ENCODE measurements at places on chromosomes 7 and 10.

DNA sequence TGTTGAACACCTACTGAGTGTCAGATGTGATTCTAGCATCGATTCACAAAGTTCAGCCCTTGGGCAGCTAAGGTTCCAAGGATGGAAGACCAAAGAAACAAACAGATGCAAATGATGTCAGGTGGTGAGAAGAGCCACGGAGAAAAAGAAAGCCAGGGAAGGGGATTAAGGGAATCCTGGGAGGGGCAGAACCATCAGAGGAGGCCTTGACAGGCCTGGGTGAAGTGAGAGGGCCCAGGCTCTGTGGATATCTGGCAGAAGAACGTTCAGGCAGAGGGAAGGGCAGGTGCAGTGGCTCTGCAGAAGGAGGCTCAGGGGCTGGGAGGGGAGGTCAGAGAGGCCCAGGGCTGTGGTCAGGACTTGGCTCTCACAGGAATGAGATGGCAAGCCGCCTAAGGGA lies 90.4 kb downstream of the C10orf105 start:
- no peak for DNase-seq

DNA sequence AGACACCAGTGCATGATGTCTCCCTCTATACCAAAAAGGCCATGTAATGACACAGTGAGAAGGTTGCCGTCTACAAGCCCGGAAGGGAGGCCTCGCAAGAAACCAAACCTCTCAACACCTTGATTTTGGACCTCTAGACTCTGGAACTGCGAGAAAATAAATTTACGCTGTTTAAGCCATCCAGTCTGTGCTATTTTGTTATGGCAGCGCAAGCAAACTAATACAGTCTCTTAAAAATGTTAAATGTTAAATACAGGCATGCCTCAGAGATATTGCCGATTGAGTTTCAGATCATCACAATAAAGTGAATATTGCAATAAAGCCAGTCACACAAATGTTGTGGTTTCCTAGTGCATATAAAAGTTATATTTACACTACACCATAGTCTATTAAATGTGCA lies 5.0 kb upstream of the MINDY3 start:
- no peak for DNase-seq

DNA sequence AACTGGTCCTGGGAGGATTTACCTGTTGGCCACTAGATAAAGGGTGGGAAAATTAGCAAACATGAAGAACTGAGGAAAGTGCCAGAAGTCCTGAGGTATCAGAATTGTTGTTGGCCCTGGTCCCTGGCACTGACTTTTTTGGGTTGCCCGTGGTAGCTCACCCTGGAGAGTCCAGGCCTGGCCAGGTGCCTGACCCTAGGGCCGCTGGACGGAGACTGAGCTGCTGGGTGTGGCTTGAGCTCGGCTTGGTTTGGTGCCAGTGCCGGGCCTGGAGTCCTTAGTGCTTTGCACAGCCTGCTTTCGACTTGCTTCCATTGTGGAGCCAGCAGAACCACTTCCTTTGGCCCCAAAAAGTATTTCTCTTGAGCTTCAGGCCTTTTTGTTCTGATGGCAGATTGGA lies 12.9 kb downstream of the MDH2 start:
- DNase-seq = no peak

DNA sequence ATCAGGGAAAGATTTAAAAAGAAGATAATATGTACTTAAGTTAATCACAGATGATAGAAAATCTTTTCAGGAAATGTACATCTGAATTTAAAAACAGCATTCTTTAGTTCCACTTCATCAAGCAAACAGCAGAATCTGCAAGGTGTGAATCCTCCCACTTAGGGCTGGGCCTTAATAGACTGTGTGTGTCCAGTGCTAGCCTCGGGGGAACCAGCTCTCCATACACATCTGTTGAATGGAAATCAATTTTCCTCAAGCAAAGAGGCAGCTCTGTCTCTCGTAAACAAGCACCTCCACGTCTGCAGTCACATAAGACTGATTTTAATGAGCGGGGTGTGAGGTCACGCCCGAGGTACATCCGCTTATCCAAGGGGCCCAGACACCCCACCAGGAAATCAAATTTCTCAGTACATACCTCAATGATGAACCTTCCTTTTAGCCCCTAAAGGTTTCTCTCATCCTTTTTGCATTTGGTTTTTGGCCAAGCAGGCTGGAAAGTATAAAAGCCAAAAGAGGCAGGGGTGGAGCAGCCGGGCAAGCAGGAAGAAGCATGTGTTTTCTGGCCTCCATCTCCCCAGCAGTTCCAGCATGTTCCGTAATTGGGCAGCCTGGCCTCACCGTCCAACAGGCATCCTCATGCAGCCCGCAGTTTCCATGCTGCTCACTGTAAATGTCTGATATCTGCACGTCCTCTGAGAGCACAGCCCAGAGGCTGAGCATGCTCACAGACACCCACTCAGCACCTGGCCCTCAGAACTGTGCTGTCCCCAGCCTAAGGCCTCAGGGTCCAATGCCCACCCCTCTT lies 131.3 kb downstream of the GLI3 start:
- peak; percentile 58 for DNase-seq

- no peak for DNase-seq
Measured at GRCh38 chr10:124991835-124992234, 49.9 kb downstream of the ZRANB1 start.

DNA sequence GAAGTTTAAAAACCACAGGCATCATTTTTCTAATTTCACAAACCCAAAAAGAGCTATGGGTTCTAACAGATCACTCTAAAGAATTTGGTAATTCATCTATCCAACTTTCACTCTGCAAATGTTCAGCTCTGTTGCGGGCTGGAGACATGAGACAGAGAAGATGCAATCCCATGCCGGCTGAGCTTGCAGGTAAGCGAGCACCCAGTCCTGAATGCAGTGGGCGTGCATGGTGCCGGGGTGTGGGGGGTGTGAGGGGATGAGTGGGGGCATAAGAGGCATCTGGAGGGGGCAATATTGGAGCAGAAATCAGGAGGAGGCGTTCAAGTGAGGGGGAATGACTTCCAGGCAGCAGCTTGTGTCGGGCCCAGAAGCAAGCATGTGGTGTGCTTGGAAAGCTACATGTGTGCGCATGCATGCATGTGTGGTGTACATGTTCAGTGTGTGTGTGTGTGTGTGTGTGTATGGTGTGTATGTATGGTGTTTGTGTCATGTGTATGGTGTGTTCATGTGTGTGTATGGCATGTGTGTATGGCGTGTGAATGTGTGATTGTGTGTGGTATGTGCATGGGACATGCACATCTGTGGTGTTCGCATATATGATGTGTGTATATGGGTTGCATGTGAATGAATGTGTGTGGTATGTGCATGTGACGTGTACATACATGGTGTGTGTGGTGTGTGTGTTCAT lies 172.9 kb downstream of the PRKCQ start:
- no peak for DNase-seq

DNA sequence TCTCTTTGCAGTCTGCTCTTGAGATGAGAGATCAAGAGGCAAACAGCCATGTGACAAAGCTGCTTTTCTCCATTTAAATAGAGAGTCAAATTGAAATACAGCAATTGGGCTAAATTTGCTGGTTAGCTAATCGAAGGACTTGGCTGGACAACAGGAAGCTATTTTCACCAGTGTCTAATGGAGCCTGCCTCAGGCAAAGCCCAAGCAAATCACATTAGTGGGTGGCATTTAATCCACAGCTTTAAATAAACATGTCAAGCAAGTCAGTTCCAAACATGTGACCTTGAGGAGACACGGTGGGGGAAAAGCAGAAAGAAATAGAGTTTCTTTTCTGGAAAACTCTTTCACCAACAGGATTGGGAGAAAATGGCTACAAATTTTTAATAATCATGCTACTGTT lies 180.5 kb upstream of the AOAH start:
- no peak for DNase-seq

GRCh38 chr10:44513591-44513990 lies 128.7 kb upstream of the CXCL12 start:
- DNase-seq = no peak

GRCh38 chr10:103919648-103920025 lies 1.7 kb upstream of the STN1 start:
- DNase-seq = no peak

DNA sequence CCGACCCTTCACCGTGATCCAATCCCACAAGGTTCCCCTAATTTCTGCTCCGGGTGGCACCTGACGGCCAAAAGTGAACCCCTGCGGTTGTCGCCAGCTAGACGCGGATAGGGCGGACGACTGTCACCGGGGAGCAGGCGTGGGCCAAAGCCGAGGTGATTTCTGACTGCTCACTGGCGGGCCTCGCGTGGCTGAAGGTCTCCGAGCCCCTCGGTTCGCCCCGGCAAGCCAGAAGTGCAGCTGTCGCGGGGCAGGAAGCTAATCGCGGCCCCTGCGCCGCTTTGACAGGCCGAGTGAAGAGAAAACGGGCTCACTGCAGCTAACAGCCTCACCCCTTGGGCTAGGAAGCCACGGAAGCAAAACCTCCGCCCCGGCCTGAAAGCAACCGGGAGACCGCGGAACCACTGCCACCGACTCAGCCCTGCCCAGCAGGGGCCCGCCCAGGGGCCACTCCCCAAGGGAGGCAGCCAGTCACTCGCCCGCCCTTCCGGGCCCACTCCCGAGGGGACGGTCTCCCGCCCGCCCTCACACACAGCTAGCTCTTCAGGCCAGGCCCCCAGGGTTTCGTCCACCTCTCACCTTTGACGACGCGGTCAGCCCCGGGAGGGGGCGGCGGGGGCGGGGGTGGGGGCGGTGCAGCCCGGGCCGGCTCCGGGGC lies 469 bp downstream of the PPP3CB start:
- peak; percentile 89 for DNase-seq

DNA sequence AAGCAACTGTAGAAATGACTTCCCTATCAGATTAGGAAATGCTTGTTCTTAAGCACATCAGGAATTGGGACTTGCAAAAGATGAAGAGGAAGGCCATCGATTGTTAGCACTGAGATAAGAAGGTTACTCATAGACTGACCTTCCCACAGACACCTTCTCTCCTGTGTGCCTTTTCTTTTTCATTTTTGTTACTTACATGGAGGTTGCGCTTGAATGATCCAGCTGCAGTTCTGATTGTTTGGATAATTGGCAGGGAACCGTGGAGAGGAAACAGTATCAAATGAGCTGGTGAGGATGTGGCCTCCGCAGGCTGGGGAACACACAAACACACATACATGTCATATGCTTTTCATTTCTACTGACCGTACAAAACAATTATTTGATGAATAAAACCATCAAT lies 134.9 kb upstream of the RSU1 start:
- DNase-seq = no peak

DNA sequence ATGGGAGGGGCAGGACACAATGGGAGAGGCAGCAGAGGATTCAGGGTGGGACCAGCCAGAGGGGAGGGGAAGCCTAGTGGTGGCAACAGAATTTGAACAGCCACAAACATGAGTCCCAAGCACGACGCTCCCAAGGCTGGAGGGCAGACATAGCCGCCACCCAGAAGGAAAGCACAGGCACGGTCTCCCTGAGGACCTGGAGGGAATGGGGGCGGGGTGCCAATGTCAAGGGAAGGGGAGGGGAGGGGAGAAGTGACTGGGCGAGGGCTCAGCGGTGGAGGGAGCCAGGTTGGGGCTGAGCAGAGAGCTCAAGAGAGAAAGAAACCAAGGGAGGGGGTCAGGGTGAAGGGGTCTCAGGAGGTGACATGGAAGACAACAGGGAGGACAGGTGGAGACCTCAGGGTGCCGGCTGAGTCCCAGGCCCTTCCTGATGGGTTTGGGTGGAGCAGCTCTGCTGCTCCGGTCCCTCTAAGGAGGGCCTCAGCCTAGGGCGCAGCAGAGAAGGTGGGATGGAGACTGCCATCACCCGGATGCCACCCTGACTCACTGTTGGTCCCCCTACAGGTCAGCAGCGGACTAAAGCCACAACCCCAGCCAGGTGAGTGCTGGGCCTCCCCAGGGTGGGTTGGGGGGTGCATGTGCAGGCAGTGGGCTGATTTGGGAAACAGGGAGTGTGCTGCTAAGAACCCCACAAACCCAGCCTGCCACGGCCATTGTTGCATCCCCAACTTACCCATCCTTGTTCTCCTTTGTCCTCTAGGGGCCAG lies 24.2 kb downstream of the PILRA start:
- DNase-seq = no peak

DNA sequence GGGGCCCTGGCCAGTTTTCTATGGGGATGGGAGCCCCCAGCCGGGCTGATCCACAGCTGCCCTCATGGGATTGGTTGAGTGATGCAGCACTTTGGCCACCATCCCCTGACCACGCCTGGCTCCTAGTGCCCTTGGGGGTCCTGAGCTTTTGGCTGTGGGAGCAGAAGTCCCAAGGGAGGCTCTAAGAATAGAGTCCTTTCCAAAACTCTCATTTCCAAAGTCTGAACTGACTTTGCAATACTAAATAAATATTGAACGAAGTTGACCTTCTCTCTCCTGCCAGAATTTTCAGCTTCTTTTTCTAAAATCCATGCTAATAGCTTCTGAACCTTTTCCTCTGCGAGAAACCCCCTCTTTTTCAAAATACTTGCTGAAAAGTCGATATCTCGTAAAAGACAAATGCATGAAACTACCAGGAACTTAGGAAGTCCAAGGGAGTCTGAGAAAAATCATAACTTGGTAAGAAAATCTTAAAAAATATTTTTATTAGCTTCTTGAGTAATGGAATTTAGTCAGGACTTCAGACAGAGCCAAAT lies 62.7 kb upstream of the IGFBP3 start:
- peak; percentile 21 for DNase-seq

DNA sequence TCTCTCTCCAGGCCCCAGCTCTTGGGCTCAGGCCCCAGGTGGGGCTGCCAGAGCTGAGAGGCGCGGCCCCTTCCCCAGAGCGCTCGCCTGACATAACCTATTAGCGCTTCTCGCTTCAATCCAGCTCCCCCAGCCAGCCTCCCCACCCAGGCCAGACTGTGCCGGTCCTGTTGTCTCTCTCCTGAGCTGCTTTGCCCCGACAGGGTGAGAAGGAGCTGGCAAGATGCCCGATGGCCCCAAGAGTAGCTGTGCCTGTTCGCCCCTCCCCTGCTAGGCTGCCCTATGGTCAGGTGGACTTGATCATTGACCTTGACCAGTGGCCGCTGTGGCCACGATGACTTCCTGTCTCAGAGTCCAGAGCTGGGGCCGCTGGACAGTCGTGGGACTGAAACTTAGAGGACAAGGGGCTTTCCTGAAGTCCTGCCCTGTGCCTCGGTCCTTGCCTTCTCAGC lies 9.1 kb downstream of the TMEM270 start:
- DNase-seq = peak; percentile 67

DNA sequence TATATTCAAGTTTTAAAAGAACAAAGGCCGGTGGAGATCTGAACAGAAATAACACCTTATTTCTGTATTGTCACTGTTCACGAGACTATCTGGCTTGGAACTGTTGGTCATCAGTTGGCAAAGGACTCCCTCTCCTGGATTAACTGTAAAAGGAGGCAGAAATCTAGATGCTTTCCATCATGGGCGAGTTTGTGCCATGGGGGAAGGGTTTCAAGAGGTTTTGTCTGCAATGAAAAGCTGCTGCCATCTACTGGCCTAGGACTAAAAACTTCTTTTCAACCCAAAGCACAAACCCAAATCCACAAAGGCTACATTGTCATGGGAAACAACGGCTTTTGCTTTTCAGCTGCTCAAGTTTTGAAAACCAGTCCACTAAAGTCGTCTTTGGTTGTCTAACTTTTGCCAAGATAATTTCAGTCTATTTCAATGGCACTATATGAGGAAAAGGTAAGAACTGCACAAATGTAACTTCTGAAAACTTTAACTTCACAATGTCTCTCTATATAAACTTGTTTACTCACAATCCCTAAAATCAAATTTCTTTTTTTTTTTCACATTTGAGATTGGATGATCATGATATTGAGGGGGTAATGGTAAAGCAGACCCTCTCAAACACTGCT lies 196.8 kb downstream of the SKAP2 start:
- peak; percentile 90 for DNase-seq
